ENCODE measurements at places on chromosomes 5 and 9. TPM values are rescaled to one million over a fixed set of nuclear protein-coding genes. Genes with fewer than 3 reads are reported as not detected.
A peak's percentile ranks its signal among the peaks of the same experiment; 100 is the strongest.

- DNase-seq = no peak
Measured at GRCh38 chr9:99253134-99253533, 31.1 kb downstream of the SEC61B start.

The SIT1 gene
- total RNA-seq = 1.5 TPM

- DNase-seq = no peak
Measured at GRCh38 chr9:96321515-96321914, 19.5 kb upstream of the HSD17B3 start.

The FOXI1 gene
- not detected for total RNA-seq

The PCA3 gene
- not detected for total RNA-seq

The IL31RA gene
- not detected for total RNA-seq

GRCh38 chr5:87560528-87560927 is 147.8 kb upstream of the CCNH start:
- no peak for DNase-seq

The LECT2 gene
- not detected for total RNA-seq

DNA sequence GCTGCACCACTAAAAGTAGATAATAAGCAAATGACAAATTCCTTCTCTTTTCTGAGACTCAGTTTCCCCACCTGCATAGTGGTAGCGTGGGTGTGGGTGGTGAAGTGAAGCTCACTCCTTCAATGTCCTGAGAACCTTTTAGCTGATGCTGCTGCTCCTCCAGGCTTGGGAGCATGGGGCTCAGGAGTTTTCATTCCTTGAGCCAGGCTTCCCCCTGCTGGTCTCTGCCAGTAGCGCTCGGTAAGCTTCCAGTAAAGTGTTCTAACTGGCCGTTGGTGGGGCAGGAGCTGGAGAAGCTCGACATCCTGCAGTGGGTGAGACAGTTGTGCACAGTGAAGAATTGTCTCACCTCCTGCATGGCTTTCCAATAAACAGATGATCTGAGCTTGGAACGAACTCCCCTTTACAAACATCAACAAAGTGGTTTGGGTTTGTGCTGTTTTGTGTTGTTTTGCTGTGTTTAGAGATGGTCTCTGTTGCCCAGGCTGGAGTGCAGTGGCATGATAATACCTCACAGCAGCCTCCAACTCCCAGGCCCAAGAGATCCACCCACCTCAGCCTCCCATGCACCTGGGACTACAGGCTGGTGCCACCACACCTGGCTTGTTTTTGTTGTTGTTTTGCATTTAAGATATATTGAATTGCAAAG is 34.6 kb downstream of the SPARC start:
- DNase-seq = peak; percentile 76

- DNase-seq = no peak
Measured at GRCh38 chr5:38453921-38454320, 102.5 kb downstream of the LIFR start.

DNA sequence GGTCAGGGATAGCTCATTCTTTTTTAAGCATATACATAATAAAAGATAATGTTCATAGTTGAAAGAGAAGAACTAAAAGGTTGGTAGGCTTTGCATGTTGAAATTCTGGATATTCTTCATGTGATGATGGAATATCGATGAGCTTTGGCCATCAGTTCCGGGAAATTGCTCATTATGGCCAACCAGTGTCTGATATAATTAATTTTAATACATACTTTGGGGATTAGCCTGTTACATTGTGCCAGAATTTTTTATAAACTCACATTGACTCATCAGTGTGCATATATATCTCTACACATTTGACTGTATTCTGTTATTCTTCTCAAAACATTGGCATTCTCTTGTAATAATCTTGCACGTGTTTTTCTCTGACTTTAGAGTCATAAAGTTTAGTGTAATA is 84.3 kb downstream of the NNT start:
- DNase-seq = no peak

- no peak for DNase-seq
Measured at GRCh38 chr5:99032234-99033013, 103.6 kb upstream of the CHD1 start.

DNA sequence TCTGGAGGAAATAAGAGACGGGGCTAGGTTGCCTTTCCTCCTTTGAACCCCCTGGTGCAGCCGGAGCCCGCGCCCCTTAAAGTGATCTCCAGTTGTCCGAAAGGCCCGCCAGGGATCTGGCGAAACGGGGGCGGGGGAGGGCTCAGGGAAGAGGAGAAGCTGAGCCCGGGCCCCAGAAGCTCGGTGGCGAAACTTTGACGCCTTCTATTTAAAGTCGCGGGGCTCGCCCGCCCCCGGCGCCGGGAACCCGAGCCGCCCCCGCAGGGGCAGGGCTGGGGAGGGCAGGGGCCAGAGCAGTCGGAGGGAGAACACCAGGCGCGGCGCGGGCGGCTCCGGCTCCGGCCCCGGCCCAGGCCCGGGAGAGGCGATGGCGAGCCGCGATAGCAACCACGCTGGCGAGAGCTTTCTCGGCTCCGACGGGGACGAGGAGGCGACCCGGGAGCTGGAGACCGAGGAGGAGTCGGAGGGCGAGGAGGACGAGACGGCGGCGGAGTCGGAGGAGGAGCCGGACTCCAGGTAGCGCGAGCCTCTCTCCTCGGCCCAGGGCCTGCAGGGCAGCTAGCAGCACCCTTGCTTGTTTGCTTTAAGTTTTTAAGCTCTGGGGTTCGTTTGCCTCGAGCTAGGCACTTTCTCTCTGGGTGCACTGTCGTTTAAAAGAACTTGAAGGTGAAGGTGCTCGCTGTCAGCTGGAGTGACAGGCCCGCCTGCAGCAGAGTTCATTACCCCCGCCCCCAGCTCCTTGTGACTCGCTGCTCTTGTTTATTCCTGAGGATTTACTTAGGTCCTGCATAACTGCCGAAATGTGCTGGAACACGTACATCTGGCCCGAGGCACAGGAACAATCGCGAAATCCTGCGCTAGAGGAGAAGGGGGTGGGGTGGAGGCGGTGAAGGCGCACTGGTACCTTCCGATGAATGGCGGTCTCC is at the start of gene CMYA5:
Gene CMYA5, plus strand, starts transcription at position 296 of the 926 bp plus-strand sequence. Its CDS starts 72 bp downstream, at position 368.
- DNase-seq = peak; percentile 55

GRCh38 chr5:43227655-43228054 is 35.6 kb downstream of the NIM1K start:
- DNase-seq = no peak

DNA sequence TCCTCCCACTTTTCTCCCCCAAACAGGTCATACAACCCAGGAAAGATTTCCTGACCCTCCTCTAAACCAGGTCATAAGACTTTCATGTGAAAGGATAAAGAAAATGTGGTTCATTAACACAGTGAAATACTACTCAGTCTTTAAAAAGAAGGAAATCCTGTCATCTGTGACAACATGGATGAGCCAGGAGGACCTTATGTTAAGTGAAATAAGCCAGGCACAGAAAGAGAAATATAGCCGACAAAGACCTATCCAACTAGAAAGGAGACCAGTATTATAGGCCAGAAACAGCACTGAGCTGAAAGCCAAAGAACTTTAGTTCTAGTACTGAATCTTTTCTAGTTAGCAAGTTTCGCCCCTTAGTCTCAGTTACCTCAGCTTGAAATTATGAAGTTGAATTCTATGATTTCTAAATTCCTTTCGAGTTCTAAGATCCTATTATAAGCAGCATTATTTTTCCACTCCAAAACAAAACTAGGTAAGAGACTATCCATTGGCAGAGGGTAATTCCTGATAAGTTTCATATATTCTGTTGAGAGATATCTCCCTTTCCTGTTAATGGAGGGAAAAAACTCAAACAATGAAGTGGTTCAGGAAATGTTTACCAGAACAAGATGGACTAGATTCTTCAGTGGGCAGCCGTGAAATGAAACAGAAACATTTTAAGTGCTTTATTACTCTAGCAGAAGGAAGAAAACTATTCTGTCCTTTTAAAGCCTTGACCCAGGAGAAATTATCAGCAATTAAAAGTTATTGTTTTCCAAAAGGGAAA is 42.5 kb downstream of the GNA14 start:
- no peak for DNase-seq

GRCh38 chr9:25513509-25514033 is 164.7 kb downstream of the TUSC1 start:
- no peak for DNase-seq

The CDKN2A gene
- total RNA-seq = 8.4 TPM

The PKD2L2 gene
- not detected for total RNA-seq

GRCh38 chr9:133916159-133916541 is 76.0 kb downstream of the VAV2 start:
- no peak for DNase-seq

The POLE3 gene
- total RNA-seq = 29.7 TPM

GRCh38 chr9:114501796-114502682 is 3.2 kb downstream of the WHRN start:
- no peak for DNase-seq

DNA sequence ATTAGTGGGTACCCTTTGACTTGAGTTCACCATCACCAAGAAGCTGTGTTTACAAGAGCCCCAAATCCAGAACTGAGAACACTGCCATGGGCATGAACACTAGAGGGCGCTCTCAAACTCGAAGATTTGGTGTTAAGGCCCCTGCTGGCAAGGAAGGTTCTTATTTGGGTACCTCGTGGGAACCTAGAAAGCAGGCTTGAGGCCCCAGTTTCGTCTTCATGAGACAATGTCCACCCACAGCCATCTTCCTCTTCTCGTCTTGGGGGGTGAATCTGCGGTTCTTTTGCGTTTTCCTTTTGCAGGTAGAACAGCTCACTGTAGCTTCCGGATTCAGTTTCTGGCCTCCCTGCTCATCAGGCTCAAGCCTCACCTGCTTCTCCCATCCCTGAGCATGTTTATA is 184.0 kb downstream of the SEMA5A start:
- DNase-seq = no peak

- DNase-seq = no peak
Measured at GRCh38 chr5:80874162-80874561, 86.0 kb upstream of the RASGRF2 start.

DNA sequence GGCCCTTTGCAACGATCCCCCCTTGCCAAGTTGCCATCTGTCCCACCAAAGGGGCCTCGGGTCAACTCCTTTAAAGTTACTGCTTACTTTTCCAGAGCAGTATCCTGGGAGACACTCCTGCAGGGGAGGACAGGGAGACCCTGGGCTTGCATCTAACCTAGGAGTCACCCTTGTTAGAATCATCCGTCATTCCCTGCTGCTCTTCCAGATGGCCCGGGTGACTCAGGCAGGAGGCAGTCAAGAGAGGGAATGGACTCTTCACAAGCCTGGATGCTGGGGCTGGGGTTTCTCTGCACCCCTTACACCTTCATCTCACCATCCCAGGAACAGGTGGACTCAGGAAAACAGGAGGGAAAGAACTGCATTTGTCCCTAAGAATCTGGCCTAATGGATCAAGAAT is 175.6 kb downstream of the GABBR2 start:
- no peak for DNase-seq

DNA sequence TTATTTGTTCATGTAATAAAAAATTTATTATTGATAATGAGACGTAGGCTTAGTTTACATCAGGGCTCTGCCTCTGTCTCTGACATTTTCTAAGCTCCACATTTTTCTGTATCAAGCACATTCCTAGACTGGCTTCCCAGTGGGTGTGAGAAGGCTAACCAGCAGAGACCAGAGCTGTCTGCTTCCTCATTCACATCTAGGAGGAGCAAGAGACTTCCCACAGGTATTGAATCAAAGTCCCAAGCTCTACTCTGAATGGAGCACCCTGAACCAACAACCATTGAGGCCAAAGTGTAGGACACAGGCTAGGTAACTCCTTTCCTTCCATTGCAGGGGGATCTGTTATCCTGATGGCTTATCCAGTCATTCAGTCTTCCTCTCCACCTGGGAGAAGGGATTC is 72.4 kb downstream of the PARP8 start:
- DNase-seq = no peak

DNA sequence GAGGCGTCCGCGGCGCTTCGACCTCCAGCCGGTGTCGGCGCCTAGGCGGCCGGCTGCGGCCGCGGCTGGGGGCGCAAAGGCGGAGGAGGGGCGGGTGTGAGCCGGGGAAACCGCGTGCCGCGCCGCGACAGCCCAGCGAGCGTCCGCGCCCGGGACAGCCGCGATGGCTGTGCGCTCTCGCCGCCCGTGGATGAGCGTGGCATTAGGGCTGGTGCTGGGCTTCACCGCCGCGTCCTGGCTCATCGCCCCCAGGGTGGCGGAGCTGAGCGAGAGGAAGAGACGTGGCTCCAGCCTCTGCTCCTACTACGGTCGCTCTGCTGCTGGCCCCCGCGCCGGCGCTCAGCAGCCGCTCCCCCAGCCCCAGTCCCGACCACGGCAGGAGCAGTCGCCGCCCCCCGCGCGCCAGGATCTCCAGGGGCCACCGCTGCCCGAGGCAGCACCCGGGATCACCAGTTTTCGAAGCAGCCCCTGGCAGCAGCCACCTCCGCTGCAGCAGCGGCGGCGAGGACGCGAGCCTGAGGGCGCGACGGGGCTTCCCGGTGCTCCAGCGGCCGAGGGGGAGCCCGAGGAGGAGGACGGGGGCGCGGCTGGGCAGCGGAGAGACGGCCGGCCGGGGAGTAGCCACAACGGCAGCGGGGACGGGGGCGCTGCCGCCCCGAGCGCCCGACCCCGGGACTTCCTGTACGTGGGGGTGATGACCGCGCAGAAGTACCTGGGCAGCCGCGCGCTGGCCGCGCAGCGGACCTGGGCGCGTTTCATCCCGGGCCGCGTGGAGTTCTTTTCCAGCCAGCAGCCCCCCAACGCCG is 605 bp downstream of the CHSY3 start:
- DNase-seq = peak; percentile 44

DNA sequence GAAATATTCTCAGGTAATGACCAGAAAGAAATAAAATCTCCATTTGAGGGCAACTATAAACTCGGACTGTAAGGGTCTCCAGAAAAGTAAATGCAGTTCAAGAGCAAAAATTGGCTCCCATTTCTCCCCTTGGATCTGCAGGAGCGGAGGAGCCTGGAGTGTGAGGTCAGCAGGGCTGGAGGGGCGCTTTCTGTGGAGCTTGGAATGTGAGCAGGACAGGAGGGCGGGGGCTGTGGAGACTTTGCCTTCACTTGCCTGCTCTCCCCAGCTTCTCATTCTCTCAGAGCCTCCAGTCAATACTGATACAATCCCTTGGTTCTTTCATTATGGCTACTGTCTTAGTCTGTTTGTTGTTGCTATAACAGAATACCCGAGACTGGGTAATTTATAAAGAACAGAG is 162.8 kb upstream of the ANKH start:
- DNase-seq = no peak

DNA sequence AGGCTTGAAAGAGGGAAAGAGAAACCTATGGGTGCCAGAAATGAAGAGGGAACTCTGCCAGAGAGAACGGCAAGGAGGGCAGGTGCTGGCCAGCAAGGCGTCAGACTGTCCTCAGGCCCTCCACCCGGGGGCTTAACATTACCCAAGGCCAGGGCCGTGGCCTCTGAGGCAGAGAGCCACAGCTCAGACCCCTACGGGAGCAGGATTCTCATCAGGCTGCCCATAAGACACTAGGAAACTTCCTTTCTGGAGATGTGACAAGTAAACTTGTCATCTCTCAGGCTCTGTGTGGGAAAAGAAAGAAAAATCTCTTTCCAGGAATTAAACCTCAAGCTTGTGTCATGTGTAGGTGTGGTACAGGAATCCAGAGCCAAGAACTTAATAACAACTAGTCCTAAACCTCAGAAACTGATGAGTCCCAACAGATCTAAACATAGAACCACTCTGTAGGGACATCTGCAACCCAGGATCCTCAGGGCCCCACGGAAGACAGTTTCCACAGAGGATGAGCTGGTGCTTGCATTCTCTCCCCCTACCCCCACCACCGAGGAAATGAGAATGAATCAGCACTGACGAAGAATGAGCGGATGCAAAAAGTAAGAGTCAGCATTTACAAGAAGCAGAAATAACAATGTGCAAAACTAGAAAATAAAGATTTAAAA is 74.3 kb downstream of the DCP2 start:
- no peak for DNase-seq

The FYB1 gene
- total RNA-seq = 51.0 TPM

GRCh38 chr5:474840-475661 is 32.1 kb downstream of the EXOC3 start:
- peak; percentile 50 for DNase-seq

GRCh38 chr9:112761912-112762655 is 11.5 kb downstream of the SNX30 start:
- DNase-seq = no peak

Data from lower lobe of right lung (tissue), 2 donors.